ENCODE measurements at places on chromosomes 3 and 15.

DNA sequence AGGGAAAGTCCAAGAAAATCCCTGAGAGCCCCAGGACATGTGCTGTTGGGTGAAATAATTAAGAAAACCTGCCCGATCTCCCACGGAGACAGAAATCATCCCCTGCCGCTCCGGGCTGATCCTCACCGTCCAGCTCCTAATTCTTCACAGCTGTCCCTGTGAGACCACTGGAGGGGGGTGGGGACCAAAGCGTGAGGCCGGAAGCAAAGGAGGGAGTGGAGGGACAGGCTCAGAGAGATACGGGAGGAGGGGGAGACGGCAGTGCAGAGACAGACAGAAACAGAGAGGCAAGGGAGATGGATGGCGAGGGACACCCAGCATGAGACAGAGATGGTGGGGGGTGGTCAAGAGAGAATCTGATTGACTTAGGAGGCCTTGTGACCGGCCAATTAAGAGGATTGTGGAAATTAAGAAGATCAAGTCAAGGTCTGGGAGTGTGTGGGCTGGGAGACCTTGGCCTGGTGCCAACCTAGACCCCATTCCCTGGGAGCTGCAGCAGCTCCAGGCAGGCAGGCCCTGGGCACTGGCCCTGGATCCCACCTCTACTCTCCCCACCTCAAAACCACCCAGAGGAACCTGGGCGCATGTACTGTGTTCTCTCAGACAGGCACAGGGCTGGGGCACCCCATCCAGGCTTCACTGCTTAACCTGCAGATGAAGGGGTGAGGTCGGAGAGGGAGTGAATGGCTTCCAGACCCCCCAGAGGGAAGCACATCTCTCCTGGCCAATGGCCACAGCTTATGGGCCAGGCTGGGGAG is 113.2 kb upstream of the ALDH1A3 start:
- no peak for DNase-seq

DNA sequence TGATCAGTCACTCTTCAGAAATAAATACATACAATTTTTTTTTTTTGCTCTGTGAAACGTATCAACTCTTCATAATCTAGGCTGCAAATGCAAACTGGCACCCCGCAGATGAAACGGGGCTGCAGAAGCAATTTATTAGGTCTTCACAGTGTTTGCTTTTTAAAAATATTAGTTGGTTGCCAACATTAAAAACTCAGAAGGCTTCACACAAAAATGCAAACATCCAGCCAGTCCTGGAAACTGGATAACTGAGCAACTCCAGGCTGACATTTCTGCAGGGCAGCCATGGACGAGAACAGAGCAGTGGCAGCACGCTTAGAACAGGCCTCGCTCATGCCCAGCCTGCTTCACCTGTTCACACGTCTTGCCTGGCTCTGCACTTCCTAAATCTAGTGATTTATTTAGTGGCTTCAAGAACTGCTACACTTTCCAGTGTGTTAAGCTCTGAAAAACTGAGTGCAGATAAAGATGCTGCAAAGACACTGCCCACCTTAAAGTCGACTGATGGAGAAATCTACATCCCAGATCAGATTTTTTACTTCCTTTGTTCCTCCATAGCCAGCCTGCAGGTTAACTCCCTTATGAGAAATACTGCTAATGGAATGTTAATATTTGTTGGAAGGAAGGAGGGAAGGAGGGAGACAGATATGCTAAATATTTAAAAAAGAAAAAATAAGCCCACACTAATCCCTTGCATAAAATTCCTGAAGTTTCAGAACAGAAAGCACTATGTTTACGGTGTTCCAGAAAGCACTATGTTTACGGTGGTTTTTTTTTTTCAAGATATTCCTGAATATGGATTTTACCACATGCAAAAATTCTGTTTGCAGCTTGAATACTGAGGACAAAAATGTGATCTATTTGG is 53.6 kb downstream of the SETMAR start:
- DNase-seq: no peak

GRCh38 chr15:45203182-45203581 is 15.4 kb upstream of the SHF start:
- DNase-seq: no peak

- DNase-seq: no peak
Observed at GRCh38 chr15:77312523-77312922, 107.4 kb downstream of the PEAK1 start.

- DNase-seq: peak; percentile 40
Observed at GRCh38 chr3:141379250-141379966, 11.1 kb downstream of the ZBTB38 start.

- no peak for DNase-seq
Observed at GRCh38 chr3:157460253-157460652, 23.6 kb downstream of the PTX3 start.

DNA sequence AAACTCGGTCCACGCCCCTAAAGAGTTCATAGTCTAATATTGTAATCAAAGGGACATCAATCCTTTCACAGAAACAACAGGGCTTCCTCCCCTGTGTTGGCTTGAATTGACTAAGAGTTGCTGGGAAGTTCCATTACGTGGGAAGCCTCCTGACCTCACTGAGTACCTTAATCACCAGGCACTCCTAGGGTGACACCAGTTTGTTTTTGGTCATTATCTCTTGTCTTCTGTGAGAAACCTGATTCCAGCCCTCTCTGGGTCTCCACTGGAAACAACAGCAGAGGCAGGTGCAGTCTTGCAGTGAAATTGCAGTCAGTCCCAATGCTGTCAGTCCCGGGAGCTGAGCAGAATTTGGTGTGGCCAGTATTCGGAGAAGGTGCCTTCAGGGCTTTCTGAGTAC is 55.4 kb downstream of the BOC start:
- no peak for DNase-seq

DNA sequence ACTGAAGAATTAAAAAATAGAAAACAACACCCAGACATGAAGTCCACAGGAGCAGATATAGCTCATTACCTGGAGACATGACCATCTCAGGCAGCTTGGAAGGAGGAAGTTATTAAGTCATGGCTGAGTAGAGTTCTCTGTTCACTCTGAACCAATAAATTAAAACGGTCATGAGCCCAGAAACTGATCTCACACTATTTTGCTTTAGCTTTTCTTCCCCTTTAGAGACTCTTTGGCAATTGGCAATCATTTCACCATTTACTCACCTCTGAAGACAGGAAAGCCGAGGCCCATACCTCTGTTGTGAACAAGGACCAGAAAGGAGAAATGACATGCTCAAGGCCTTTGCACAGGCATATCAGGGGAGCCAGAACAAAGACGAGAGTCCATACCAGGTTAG is 26.6 kb downstream of the CLDN18 start:
- no peak for DNase-seq

DNA sequence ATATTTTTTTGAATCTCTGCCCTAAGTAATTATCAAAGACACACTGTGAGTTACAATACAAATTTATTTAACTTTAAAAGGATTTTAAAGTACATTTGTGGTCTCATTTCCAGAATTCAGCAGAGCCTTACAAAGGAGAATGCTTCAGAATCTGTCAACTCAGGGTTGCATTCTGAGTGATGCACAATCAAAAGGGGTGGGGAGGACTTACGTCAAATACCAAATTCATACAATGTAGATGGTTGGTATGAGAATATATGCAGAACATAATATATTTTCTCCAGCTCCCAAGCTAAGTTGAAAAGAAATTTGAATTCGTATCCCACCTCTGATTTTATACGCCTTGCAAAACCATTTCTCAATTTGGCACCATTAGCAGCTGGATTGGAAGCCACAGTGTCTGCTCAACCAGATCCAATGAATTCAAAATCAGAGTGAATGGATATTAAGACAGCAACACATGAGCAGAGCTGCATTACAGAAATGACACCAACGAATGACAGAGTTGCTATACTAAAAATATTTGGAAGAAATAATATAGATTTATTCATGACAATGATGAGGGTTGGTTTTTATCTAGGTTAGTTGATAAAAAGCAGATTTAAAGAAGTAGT is 110.4 kb upstream of the CFAP20DC start:
- no peak for DNase-seq

DNA sequence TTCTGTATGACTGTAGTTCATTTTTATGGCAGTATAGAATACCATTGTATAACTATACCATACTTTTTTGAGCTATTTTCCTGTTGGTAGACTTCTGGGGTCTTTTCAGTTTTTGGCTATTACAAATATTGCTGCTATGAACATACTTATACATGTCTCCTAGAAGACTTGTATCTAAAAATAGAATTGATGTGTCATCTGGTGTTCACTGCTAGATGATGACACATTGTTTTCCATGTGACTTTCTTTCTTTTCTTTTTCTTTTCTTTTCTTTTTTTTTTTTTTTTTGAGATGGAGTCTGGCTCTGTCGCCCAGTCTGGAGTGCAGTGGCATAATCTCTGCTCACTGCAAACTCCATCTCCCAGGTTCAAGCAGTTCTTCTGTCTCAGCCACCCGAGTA is 69.8 kb downstream of the SH3GL3 start:
- DNase-seq: no peak

- DNase-seq: no peak
Observed at GRCh38 chr3:4681301-4681700, 188.2 kb downstream of the ITPR1 start.

DNA sequence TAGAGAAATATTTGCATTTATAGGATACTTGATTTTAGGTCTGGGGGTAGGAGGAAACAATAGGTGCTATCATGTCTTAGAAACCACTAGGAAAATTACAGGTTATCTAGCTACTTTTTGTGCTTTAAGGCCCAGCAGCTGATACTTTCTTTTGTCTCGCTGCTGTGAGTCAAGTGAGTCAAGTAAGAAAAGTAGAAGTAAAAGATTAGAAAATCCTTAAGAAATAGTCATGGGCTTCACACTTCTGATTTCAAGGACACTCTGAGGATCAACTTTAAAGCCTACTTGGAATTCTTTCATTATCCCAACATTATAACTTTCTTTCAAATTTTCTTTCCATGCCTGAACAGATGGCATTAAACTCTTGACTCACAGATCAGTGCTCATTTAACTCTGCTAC is 95.2 kb upstream of the RBMS3 start:
- DNase-seq: no peak

DNA sequence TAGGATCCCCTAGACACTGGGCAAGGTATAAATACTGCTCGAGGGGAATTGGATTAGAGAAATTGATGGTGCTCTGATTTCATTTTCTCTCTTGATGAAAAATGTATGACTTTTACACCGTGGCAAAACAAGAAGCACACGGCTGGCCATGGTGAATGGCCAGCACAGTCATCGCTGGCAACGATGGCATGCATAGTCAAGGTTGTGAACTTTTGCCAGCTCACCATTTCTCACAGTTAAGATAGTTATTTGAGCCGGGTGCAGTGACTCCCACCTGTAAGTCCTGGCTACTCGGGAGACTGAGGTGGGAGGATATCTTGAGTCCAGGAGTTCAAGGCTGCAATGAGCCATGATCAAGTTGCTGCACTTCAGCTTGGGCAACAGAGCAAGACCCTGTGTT is 95.4 kb downstream of the HMG20A start:
- no peak for DNase-seq

GRCh38 chr15:35383506-35383905 is 162.5 kb downstream of the DPH6 start:
- DNase-seq: no peak

GRCh38 chr3:72444656-72445223 is 403.5 kb downstream of the SHQ1 start:
- peak; percentile 34 for DNase-seq

DNA sequence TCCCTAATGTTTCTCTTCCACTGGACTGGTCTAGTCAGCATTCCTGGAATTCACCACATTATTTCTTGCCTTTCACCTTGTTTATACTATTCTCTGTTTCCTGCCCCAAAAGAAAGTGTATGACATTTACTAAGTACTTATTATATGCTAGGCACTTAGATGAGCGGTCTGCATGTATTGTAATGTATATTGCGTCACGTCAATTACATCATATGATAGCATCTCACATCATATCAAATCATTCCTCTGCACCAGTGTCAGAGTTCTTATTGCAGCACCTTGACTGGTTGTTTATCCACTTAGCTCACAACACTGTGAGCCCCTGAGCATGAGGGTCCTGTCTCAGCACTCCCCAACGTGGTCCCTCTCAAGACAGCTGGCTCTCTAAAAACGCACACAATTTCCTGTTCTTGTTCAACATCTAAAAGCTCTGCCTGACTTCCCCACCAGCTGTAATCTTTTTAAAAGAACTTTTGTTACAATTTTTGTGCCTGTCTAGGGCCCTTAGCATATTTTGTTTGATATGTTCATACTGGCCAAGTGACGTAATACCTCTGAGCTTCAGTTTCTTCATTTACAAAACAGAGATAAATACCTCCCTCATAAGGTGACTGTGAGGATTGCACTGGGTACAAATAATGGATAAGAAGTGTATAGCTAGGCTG is 58.8 kb downstream of the ARHGAP31 start:
- peak; percentile 36 for DNase-seq

- no peak for DNase-seq
Observed at GRCh38 chr3:189496375-189497138, 134.6 kb upstream of the TP63 start.

DNA sequence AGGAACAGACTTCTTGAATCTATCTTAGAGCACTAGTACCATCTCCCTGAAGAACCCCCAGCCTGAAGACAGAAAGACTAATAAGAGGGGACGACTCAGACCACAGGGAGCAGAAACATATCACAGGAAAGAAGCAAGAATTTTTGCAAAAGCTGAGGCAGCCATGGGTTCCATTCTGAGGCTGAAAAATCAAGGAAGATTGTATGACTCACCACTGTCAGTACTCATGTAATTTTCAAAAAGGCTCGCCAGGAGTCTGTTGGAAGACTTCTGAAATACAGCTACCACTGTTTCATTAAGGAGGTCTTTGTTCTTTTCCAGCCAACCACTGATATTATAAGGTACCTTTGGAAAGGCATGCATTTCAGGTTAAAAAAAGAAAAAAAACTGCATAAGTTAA is 47.5 kb downstream of the MYH15 start:
- no peak for DNase-seq

DNA sequence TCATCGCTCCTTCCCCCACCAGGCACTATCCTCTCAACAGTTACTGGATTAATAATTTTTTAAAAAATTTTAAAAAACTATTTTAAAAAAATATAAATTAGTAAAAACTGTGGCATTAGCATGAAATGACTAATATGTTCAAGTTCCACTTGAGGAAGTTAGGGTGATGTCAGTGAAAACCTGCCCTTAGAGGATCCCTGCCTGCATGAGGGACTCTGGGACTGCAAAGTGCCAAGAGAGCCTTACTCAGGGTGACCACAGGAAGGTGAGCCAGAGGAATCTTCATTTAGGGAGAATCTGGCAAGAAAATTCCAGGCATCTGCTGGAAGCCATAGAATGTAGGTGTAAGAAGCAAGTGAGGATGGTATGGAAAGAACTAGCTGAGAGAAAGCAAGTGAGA is 157.7 kb upstream of the BCL6 start:
- DNase-seq: no peak

- no peak for DNase-seq
Observed at GRCh38 chr3:176663837-176664831, 533.1 kb downstream of the TBL1XR1 start.

- no peak for DNase-seq
Observed at GRCh38 chr15:62647843-62648505, 394.6 kb upstream of the TPM1 start.

Measured in central memory CD4-positive, alpha-beta T cell (primary cell).